Gastroesophageal sphincter (tissue), 4 donors: ENCODE measurements at places on chromosomes 4 and X.
A peak's percentile ranks its signal among the peaks of the same experiment; 100 is the strongest.

- peak; percentile 57 for ATAC-seq
These were observed 58.6 kb downstream of the DDX60L start for GRCh38 chr4:168421671-168422070.

DNA sequence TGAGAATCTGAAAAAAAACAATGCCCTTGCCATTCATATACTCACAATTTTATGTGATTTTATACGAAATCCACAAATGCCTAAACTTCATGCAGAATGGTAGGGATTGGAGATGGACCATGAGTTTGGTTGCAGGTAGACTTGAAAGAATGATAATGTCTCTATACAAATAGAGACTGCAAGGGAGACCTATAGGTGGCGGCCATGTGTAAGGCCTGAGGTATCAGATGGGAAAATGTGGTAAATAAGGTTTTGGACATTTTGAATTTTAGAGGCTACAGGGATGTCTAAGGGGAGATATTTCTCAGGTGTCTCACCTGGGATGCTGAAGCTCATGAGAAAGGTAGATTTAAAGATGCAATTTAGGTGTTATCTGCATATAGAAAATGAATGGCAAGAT is 78.0 kb downstream of the GABRB1 start:
- ATAC-seq = no peak

GRCh38 chr4:55369968-55370367 is 23.9 kb downstream of the SRD5A3 start:
- no peak for ATAC-seq

DNA sequence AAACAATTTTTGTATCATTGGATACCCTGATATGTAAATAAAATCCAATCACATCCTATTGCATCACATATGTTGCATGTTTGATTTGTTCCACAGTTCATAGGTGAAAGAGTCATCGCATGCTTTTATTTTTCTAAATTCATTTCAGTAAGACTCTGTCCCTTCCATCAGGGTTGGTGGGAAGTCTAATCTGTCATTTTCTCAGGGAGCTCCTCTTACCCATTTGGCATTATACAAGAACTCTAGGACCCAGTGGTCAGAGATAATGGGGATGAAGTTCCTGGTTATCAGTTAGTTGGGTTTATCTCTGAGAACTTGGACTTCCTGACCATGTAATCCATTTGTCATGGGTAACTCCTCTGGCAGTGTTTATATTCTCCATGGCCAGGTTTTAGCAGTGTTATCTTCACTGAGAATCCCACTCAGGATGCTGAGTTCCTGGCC is 227.1 kb upstream of the JADE1 start:
- ATAC-seq = no peak

GRCh38 chrX:153474718-153475117 is 4.3 kb upstream of the HAUS7 start:
- peak; percentile 37 for ATAC-seq

DNA sequence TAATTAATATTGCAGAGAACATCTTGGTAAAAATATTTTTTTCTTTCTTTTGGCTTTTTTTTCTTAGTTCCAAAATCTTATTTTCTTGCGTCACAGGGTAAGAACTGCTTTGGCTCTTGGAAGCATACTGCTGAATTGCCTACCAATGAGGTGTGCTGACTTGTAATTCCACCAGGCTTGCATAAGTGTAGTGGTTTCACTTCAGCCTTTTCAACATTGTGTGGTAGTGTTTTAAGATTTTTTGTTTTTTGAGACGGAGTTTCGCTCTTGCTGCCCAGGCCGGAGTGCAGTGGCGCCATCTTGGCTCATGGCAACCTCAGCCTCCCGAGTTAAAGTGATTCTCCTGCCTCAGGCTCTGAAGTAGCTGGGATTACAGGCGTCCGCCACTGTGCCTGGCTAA is 42.4 kb downstream of the N4BP2 start:
- no peak for ATAC-seq
